NCI-H1048 (cell line): ENCODE measurements at places on chromosomes 11 and 22.

DNA sequence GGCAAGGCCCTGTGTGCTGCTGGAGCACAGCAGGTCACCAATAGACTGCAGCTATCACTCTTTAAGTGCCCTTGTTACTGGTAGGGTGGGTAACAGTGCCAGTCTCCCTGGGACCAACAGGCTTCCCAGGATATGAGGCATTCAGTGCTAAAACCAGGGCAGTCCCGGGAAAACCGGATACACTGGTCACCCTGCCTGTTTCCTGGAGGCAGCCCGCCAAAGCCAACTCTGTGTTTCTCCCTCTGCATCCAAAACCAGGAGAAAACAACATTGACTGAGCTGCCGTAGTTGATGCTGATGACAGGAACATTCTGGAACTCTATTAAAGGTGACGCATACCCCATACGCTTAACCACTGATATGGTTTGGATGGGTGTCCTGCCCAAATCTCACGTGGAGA is 149.1 kb downstream of the SHANK2 start:
- no peak for DNase-seq

- no peak for DNase-seq
These were observed 222.3 kb upstream of the NARS2 start for GRCh38 chr11:78796956-78797355.

DNA sequence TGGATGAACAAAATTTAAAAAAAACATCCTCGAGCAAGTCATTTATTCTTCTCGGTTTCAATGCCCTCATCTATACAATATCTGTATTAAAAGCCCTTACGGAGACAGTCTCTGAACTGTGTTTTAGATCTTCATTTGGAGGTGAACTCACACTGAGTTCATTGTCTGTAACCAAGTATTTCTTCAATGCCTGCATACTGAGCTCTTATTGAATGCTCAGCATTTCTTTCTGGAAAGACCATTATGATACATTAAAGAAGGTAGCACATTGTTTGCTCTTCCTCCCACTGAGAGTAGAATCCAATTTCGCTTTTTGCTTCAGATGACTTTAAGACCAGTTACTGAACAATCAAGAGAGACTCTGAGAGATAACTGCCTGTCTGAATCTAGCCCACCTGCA is 1.7 kb upstream of the ANO3 start:
- no peak for DNase-seq

DNA sequence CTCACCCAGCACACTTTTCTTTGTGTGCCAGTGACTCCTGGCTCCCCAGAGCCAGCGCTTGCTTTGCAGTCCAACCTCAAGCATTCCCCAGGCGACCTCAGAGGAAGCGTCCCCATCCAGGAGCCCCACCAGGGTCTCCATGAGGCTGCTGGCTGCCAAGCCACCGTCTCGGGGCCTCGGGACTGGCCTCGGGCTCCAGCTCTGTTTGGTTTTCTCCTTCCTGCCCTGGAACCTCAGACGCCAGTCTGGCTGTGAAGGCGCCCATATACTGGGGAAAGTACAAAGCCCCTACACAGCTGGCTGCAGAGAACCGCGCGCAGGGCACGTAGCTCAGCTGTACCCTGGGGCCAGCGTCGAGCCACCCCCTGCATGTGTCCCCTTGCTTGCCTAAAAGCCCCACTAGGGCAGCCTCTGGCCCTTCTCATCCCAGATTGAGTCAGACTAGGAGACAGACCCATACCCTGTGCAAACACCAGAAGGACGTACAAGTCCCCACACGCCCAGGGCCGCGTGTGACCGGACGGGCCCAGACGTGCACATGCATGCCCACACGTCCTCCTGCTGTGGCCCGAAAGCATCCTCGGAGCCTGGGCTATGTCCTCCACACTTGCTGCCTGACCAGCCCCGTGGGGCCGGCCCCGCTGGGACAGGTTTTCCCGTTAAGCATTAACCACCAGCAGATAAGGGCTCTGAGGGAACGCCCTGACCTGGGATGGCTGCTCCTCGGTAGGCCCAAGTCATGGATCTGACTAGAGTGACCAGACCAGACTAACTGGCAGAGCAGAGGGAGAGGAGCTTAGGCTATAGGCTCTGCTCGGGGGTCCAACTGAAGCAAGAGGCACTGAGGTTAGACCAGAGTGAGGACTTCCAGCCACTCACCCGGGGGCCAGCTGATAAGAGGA is 4.2 kb upstream of the SYT8 start:
- no peak for DNase-seq

DNA sequence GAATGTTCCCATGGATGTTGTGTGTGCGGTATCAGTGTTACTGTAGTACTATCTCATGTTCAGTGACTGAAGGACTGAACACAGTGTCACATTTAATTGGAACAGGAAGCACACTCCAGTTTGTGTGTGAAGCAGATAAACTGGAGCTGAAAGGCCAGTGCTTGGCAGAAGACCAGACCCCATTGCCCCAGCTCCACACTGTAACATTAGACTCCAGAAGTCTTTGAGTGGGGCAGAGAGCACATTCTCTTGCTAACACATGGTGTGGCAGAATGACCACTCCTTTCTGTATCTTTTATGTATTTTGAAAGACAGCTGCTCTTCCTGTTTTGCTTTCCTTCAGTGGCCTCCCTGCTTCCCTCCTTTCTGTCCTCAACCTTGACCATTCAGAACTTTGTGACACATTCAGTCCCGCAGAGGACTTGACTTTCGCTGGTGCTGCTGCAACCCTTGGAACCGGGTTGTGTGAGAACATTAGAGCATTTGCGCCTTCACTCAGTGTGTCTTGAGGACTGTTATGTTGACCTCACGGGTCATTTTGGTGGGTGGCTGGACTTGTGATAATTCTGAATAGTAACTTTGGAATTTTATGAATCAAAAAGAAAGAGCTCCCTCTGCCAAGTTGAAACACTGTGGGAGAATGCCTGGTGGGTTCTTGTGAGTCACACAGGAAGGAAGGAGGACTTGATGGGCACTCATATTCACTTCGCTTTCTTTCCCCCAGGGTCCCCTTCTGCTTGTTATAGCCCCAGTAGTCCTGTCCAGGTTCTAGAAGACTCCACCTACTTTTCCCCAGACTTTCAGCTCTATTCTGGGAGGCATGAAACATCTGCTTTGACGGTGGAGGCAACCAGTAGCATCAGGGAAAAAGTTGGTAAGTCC is 26.4 kb downstream of the AMOTL1 start:
- DNase-seq: no peak

DNA sequence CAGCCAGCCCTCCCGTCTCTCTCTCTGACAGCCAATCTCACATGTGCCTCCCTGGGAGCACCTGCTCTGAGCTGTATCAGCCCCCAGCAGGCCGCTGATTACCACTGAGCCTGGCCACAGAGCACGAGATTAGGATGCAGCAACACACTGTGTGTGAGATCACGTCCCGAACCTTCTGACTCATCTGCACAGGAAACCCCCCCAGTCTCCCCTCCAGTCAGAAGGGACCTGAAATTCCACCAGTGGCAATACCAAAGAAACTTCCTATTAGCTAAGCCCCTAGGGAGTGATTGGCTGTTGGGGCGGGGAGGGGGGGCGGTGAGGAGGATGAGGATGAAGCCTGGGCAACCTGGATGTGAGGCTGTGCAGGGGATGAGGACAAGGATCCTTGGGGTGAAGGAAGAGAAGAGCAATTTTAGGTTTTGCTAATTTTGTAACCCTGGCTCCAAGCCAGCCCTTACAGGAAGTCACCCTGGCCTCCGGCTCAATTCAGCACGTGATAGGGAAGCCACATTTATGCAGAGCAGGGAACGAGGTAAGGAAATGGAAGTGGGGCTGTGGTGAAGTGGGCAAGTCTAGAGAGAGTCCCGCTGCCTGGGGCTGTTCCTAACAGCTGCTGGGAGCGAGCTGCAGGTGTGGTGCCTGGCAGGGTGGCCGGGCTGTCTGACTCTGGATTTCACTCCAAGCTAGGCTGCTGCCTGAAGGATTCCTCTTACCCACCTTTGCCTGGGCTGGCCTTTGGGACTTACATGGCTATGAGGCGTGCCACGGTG is 1.9 kb downstream of the SLC43A3 start:
- no peak for DNase-seq

DNA sequence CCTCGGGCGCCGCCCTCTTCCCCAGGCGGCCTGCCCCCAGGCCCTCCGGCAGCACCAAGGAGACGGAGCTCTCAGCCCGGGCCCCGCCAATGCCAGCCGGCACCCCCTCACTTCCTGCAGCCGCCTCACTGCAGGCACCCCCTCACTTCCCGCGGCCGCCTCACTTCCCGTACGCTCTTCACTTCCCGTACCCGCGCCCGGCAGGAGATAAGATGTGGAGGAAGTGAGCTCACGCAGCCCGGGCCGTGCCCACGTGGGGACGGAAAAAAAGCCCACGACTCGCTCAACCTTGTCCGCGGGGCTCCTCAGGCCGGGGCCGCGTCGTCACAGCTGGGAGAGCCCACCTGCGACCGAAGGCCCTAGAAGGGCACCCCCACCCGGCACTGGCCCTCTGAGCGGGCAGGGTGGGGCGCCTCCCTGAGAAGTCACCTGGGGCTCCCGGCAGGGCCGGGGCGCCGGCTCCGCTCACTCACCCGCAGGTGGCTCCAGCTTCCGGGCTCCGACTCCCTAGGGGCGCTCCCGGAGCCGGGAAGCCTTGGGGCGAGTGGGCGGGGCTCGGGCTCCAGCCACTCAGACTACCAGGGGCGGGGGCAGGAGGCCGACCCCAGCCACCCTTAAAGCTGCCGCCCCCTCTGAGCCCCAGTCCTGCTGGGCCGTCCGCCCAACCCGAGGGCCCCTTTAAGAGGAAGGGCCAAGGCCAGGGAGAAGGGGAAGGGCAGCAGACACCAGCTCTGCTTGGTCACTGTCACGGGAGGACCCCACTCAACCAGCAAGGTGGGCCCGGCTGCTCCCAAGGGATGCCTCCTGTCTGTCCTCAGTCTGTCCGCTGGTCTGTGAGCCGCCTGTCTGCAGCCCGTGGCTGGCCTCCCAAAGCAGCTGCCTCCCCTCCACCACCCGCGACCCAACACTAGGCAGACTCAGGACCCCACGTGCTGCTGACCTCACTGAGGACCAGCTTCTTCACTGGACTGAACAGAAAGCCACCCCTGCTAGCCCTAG is 31.4 kb downstream of the PISD start:
- no peak for DNase-seq

- DNase-seq: no peak
These were observed 11.6 kb downstream of the PISD start for GRCh38 chr22:31650391-31650790.

- DNase-seq: no peak
These were observed 58.6 kb downstream of the UVRAG start for GRCh38 chr11:75873417-75874221.

GRCh38 chr22:47095395-47096122 is 333.1 kb downstream of the TBC1D22A start:
- DNase-seq: no peak

- no peak for DNase-seq
These were observed 17.1 kb upstream of the BDNF start for GRCh38 chr11:27717377-27717776.

GRCh38 chr11:20671856-20672546 is 2.6 kb downstream of the NELL1 start:
- no peak for DNase-seq

DNA sequence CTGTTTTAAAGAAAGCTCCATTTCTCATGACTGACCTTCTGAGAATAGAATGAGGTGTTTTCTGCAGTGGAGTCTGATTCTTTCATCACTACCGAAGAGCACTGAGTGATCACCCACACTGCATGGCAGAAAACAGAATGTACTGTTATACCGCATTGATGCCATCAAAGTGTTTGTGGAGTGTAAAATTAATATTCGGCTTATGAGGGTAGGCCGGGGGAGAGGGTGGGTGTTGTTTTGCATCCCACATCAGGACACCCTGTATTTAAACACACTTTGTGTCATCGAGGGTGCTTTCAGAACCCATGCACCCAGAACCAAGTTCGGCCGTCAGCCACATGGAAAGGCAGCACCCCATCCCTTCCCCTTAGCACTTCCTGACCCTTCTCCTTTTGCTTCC is 41.3 kb upstream of the ETS1 start:
- DNase-seq: no peak

- DNase-seq: no peak
These were observed 286.8 kb downstream of the BLID start for GRCh38 chr11:121829159-121829643.

- no peak for DNase-seq
These were observed 3.3 kb downstream of the SIDT2 start for GRCh38 chr11:117181586-117182550.

GRCh38 chr11:10522921-10523320 is 18.1 kb downstream of the RNF141 start:
- DNase-seq: no peak

- no peak for DNase-seq
These were observed 25.5 kb downstream of the PTPRJ start for GRCh38 chr11:48005831-48006270.

DNA sequence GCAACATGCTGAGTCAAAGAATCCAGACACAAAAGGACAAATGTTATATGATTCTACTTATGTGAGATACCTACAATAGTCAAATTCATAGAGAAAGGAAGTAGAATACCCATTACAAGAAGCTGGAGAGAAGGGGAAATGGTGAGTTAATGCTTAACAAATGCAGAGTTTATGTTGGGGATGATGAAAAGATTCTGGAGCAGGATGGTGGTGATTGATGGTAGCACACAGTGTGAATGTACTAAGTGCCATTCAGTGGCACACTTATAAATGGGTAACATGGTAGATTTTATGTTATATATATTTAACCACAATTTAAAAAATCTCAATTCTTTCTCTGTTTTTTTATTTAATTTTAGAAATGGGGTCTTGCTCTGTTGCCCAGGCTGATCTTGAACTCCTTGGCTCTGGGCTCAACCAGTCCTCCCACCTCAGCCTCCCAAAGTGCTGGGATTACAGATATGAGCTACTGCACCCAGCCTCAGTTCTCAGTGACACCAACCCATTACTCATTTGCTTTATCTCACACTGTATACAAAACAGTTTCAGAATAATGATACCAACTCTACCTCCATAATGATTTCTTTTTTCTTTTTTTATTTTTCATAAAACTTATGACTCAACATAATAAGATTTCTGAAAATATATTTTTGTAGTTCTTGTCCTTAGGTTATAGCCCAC is 9.6 kb upstream of the RELA start:
- no peak for DNase-seq

- no peak for DNase-seq
These were observed 34.4 kb upstream of the LRRC10B start for GRCh38 chr11:61474013-61474643.

- DNase-seq: no peak
These were observed 6.7 kb downstream of the NFAM1 start for GRCh38 chr22:42425337-42425988.

DNA sequence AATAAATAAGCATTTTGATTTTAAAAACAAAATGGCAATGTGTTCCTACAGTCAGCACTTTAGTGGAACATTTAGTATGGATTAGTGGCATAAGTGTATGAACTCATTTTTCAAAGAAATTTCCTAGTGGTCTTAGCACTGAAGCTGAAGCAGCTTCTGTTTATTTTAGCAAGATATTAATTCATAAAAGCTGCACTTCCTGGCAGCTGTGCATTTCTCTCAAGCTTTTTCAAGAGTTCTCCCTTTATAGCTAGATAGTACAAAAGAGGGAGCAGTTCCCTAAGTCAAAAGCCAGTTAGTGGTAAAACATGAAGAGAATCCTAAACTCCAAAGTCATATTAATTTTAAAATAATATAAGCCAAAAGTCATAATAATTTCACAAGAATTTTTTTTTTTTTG is 1036.0 kb upstream of the CCDC90B start:
- no peak for DNase-seq
